ENCODE measurements at places on chromosomes 7 and 10.

DNA sequence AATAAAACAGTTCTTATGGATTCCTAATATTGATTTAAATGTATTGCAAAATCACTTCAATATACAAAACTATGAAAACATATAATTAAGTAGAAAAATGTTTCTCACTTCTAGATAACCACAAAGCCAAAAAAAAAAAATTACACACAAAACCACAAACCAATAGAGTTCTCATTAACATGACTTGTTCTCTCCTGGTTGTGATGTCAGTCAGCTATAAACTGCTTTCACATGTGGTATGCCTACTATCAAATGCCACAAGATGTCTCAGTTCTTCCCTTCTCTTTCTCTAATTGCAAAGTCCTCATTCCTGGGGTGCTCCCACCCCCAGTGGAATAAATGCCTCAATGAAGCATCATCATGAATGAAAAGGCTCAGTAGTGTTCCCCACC is 16.6 kb downstream of the GNAI1 start:
- no peak for DNase-seq

GRCh38 chr10:119478111-119478802 is 64.3 kb downstream of the RGS10 start:
- DNase-seq = no peak

GRCh38 chr10:18397906-18398305 is 253.5 kb downstream of the NSUN6 start:
- no peak for DNase-seq

GRCh38 chr10:8455181-8455580 is 400.7 kb downstream of the GATA3 start:
- no peak for DNase-seq

DNA sequence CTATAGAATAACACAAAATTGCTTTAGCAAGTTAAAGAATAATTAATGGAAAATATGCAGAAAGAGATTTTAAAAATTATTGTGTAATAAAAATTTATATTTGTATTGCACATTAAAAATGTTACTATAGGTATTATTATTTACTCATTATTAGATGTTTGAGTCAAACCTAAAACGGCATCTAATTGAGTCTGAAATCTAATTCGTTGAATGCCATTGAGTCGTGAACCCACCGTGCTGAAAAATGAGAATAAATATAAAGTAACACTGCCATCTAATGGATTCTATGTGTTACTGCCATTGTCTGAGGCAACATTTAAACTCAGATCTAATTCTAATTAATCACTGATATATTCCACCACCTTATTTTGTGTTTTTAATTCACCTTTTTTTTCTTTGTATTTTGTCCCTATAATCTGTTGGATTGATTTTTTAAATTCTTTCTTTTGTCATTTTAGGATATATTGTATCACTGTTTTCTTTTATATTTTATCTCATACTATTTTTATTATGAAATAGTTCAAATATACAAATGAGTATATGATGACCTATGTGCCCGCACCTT is 62.2 kb downstream of the SAMD9 start:
- peak; percentile 33 for DNase-seq
